ENCODE measurements at places on chromosomes 2 and 18.

GRCh38 chr2:172991031-172991430 is 84.6 kb upstream of the MAP3K20 start:
- DNase-seq = no peak

DNA sequence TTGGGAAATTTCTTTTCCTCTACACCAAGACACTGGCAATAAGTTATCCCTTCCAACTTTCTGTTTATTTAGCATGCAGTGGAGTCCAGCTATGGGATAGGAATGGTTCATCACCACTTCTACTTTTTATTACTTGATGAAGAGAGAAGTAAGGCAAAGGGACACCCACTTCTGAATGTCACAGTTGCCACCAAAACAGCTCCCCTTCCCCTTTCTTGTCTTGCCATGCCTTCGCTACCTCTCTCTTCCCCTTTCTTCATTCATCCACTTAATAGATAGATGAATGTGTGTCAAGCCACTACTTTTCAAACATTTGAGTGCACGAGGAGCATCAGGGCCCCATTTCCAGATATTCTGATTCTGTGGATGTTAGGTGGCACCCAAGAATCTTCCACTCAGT is 59.6 kb downstream of the KCTD18 start:
- DNase-seq = peak; percentile 6

GRCh38 chr2:39119732-39120520 is 925 bp downstream of the SOS1 start:
- DNase-seq = peak; percentile 44

DNA sequence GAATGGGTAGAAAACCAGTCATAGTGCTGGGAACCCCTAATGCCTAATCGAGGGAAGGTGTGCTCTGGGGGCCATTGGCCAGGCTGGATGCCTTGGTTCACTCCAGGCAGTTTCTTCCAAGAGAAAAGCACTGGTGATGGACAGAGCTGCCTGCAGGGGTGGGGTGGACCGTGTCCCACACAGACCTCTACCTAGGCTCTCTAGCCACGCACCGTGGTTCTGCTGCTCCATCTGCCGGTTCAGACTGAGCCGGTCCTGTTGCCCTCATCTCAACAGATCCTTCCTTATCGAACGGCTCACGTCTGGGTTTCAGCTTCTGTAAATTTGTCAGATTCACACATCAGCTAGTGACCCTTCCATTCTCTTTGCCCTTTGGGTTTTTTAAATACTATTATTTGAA is 46.4 kb downstream of the RALB start:
- no peak for DNase-seq

- DNase-seq = no peak
These were observed 585.0 kb downstream of the SUCLG1 start for GRCh38 chr2:83874066-83874465.
